Gastrocnemius medialis (tissue), 4 donors: ENCODE measurements at places on chromosomes 5 and 9.

DNA sequence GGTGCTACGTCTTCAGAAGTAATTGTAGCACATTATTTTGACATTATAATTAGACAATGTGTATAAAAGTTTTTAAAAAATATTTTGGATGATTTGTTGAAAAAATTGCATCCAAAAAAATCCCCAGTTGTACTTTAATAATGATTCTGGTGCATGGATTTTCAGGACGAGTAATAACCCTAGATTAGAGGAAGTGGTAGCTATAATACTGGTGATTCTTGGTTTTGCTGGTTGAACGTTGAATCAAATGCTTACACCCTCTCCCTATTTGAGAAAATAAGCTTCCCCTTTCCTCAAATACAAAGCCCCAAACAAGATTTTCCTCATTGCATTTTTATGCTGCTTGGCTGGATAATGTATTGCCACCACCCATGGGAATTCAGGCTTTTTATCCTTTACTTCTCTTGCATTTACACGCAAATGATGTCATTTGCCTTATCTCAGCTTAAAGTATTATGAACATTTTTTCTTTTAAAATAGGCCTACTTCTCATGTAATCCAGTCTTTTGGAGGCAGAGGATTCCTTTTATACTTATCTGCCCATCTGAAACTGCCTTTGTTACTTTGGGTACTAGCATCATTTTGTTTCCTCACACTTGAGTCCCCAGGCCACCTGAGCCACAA, 86.3 kb downstream of the UBE2R2 start:
- DNase-seq = no peak

DNA sequence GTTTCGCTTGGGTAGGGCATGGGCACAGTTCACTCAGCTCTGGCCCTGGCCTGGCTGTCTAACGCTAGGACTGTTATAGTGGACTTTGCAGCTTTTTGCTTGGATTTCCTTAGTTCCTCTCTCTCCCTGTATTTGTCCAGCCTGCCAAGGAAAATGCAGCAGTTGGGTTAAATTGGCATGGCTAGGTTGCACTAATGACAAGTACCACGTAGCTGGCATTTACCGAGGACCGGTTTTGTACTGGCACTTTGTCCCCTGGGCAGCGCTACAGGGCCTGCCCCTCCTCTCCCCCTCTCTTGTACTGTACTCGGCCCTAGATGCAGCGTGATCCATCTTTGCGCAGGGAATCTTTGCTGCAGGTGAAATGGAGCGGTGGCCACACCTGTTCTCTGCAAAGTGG, 2.4 kb downstream of the WDR5 start:
- no peak for DNase-seq

DNA sequence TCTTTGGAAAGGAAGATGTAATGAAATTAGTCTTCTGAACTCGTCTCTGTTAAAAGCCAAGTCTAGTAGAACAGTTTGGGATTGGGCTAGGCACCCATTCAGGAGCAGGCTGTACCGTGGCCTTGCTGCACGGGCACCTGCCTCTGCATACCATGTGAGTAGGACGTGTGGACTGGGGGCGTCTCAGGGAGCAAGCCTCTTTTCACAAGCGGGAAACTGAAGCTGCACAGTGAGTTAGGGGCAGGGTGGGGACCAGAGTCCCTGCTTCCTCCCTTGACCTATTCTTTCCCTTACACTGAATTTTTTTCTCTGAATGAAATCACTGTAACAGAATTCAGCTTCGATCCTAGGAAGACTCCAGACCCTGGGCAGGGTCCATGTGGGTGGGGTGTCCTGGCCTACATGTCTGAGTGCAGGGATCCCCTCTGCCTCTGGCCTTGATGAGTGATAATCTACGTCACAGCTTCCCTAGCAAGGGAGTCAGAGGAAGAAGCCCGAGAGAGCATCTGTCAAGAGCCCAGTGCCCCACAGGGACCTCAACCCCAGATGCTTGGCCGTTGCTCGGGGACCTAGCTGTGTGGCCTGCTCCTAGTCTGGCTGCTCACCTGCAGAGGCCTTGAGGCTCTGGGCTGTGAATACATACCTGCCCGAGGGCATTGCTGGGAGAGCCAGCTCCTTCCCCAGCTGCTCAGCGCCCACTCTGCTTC, 15.1 kb downstream of the PHF2 start:
- no peak for DNase-seq

GRCh38 chr5:102855681-102856388, 100.7 kb downstream of the PAM start:
- DNase-seq = no peak

DNA sequence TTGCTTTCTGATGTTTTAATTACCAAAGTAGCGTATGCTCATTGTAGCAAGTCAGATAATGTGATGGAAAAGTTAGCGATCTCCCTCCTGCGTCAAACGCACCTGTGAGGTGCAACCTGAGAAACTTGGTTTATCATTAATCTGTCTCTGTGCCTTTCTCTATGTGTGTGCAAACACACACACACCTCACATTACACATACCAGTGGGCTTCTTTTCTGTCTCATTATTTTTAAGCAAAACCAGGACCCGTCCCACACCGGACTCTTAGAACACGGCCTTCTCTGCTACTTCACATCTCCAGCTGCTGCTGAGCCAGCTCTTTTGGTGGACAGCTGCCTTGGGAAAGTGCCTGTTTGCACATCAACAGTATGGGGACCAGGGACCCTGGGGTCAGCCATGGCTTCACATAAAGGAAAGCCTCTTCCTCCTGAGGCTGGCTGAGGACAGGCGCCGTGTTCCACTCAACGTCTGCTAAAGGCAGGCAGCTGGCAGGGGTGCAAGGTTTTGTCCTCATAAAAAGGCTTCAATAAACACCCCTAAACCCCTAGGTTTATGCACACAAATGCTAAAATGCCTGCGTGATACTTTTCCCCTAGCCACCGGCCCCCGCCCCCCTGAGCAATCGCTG, 44.2 kb downstream of the MRPL36 start:
- no peak for DNase-seq

- DNase-seq = no peak
Measured at GRCh38 chr9:88186495-88187110, 48.3 kb upstream of the SPATA31C2 start.

DNA sequence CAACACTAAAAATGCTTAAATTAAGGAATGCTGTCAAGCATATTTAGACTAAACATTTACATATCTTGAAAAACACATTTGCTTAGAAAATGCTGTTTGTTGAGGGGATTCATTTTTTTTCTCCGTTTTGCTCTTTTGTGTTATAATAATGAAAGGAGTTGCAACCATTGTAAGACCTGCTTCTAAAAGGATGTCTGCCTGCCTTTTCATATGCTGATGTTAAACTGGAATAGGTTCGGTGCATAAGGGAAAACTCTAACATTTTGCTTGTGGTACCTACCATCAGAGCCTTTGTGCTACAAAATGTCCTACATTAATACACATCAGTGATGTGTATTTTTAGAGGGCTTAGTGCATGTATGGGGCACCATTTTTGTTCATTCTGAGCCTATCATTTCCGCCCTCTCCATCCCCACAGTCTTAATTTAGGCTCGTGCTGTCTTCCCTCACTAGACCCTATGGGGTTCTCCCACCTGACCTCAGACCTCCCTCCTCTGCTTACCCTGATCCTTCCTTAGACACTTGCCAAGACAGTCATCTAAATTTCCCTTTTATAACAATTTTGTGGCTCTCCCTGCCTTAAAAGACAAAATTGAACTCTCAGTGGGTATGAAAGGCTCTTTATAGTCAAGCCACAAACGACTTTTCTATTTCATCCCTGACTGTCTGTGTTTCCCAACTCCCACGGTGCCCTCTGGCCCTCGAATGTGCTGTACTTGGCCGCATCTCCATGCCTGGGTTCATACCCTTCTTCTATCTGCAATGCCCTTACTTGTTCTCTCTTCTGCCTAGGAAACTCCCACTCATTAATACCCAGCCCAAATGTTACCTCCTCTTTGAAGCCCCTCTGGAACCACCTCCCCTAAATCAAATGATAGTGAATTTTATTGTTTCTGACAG, 61.2 kb downstream of the CMYA5 start:
- no peak for DNase-seq

- no peak for DNase-seq
Measured at GRCh38 chr5:170565072-170565471, 61.3 kb downstream of the KCNIP1 start.

DNA sequence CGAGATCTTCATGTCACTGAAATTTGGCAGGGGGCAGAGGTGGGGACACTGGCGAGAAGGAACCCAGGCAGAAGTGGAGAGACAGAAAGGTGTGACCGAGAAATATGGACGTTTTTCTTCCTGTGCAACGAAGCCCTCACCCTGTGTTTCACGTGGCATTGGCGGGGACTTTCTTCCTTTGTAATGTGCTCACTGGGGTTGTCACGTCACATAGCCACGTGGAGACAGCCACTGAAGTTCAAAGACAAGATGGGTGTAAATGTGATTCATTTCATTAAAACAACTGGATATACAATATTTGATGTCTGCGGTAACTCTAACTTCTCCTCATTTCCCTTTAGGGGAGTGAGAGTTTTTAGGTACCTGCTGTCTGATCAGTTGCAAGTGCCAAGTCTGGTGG, 225.7 kb downstream of the FSTL4 start:
- no peak for DNase-seq

- no peak for DNase-seq
Measured at GRCh38 chr5:144332265-144332664, 161.6 kb downstream of the KCTD16 start.

GRCh38 chr9:121597698-121598166, 53.7 kb upstream of the DAB2IP start:
- no peak for DNase-seq

- DNase-seq = no peak
Measured at GRCh38 chr5:34751807-34752736, 86.9 kb upstream of the TTC23L start.

DNA sequence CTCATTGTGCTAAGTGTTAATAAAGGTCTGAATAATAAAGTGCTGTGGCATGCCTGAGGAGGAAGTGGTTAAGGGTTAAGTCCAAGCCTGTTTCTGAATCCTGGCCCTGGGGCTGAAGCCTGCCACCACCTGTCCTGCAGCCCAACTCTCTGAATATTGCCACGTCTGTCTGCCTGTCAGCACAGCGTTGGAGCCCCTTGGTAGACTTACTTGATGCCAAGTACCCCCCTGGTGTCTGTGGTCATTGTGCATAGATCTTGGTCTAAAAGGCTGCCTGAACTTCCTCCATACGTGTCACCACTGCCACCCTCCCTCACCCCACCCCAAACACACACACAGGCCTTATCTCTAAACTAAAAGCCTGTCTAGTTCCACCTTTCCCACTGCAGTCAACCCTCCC, 35.4 kb upstream of the SLC2A8 start:
- no peak for DNase-seq

DNA sequence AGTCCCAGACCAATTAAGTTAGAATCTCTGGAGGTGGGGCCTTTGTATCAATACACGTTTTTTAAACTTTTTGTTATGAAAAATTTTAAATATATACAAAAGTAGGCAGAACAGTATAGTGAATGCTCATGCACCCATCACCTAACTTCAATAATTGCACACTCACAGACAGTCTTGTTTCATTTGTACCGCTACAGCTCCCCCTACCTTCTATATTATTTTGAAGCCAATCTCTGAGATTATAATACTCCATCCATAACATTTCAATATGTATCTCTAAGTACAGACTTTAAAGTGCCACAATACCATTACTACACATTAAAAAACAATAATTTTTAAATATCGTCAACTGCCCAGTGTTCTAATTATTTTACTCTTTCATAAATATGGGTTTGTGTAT, 32.9 kb downstream of the ISL1 start:
- no peak for DNase-seq

- DNase-seq = no peak
Measured at GRCh38 chr5:115033861-115034260, 135.8 kb downstream of the TRIM36 start.

DNA sequence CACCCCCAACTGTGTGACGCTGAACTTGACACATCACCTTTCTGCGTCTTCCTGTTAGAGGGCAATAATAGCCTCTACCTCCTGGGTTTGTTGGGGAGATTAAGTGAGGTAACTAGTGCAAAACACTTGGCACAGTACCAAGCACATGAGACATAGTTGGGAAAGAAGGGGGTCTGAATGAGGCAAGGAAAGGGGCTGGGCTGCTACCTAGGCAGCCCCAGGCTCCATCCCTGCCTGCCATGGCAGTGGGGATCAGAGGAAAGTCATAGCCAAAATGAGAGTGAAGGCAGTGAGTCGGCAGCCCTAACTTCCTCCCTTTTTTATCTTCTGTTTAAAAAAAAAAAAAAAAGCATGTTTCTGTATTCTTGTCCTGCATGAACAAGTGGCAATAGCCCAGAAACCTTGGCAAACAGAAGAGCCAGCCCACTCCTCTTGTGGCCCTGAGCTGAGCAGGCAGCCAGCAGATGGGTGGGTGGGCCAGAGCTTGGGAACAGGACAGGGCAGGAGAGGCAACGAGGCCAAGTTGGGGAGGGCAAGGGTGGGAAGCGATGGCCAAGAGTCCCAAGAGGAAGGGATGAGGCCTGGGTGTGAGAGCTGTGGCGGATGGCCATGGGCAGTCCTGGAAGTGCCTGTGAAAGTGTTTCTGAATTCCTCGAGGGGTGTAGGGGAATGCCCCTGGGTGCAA, 11.4 kb downstream of the CAMK2A start:
- no peak for DNase-seq

DNA sequence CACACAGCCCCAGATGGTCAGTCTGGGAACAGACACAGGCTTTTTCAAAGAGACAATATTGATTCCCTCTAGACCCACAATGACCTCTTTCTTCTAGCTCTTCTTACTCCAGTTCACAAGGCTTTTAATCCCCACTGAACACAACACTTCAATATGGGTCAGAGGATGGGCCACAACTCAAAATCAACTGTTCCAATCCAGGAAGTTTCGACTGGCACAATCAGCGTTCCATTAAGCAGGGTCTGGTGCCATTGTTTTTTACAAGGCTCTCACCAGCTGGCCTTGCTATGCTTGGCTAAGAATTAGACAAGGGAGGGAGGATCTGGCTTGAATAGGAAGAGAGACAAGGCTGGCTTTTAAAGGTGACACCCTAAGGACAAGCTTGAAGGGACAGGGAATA, 199.4 kb upstream of the SLC24A2 start:
- no peak for DNase-seq

GRCh38 chr5:114857941-114858551, 311.7 kb downstream of the TRIM36 start:
- DNase-seq = no peak

DNA sequence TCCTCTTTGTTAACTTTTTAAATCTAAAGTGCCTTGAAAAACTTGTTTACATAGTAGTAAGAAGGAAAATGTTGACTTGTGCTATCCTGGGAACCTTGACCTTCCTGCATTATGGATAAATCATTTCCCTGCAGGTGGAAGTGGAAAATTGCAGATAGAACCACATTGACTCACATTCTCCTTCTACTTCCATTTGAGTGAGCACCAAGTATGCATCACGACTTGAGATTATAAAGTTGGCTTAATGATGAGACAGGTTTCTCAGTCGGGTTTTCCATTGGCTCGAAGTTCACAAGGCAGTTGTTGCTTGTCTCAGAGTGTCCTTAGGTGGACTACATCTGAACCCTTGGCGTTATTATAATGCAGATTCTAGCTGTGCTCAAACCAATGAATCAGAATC, 39.9 kb downstream of the DOCK8 start:
- no peak for DNase-seq
